ENCODE measurements at places on chromosomes 3 and 15. TPM values are rescaled to one million over a fixed set of nuclear protein-coding genes. Genes with fewer than 3 reads are reported as not detected.

- H3K4me3 ChIP-seq: no peak overlapping the region
- H3K27ac ChIP-seq: no peak overlapping the region
- no peak for DNase-seq
- H3K27me3 ChIP-seq: no peaks in the 10 kb centered on the region
- no peaks in the 10 kb centered on the region for H3K36me3 ChIP-seq
- H3K4me1 ChIP-seq: no peaks in the 10 kb centered on the region
Measured at GRCh38 chr15:92471288-92471687, 77.6 kb downstream of the ST8SIA2 start.

DNA sequence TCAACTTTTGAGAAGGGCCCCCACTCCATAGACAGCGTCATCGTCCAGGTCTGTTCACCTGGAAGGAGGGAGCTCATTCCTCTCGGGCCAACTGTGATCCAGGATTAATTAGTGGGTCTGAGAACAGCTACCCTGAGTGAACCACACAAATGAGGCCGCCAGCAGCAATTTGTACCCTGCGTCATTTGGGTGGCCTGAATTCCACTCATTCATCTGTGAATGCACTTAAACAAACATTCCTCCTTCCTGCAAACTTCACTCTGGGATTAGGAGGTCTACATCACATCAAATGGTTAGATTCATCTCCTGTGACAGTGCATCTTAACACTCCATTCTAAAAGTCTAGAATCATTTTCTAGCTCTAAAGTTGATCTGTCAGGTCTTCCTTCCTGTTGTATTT lies 201.8 kb downstream of the GABRG3 start:
- no peaks in the 10 kb centered on the region for H3K27me3 ChIP-seq
- no peak for DNase-seq
- H3K36me3 ChIP-seq: no peaks in the 10 kb centered on the region
- H3K4me3 ChIP-seq: no peak overlapping the region
- no peaks in the 10 kb centered on the region for H3K4me1 ChIP-seq
- no peak overlapping the region for H3K27ac ChIP-seq

DNA sequence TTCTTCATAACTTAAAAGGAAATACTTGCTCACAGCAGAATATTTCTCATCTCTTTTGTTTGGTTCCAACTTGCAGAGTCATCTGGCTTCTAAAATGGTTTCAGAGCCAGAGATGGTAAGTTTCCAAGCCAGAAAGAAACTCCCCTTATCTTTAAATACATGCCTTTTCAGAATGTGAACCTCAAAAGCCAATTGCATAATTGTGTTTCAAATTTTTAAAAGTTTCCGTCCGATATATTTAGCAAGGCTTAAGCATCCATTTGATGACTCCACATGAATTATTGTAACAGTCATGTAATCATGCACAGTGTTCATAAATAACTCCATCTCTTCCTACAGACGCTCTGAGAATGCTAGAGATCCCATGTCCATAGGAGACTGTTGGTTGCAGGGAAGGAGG lies 40.6 kb upstream of the C3orf80 start:
- peaks cover 49% of the 10 kb centered on the region for H3K4me1 ChIP-seq
- H3K27me3 ChIP-seq: no peaks in the 10 kb centered on the region
- H3K27ac ChIP-seq: peak overlapping the region; percentile 89
- H3K36me3 ChIP-seq: no peaks in the 10 kb centered on the region
- DNase-seq: peak; percentile 88
- H3K4me3 ChIP-seq: peak overlapping the region; percentile 17

- DNase-seq: no peak
- H3K4me3 ChIP-seq: no peak overlapping the region
- H3K4me1 ChIP-seq: no peaks in the 10 kb centered on the region
- no peaks in the 10 kb centered on the region for H3K36me3 ChIP-seq
- no peaks in the 10 kb centered on the region for H3K27me3 ChIP-seq
- H3K27ac ChIP-seq: no peak overlapping the region
Measured at GRCh38 chr15:83993591-83993990, 242.0 kb upstream of the GOLGA6L4 start.

GRCh38 chr15:43056696-43057095 lies 49.1 kb downstream of the UBR1 start:
- H3K36me3 ChIP-seq: peaks cover 71% of the 10 kb centered on the region
- H3K4me3 ChIP-seq: no peak overlapping the region
- no peak for DNase-seq
- no peaks in the 10 kb centered on the region for H3K4me1 ChIP-seq

- H3K4me1 ChIP-seq: peaks cover 38% of the 10 kb centered on the region
- H3K27ac ChIP-seq: no peak overlapping the region
- no peak for DNase-seq
- no peaks in the 10 kb centered on the region for H3K36me3 ChIP-seq
- H3K4me3 ChIP-seq: no peak overlapping the region
Measured at GRCh38 chr3:155316426-155316825, 22.9 kb upstream of the STRIT1 start.

DNA sequence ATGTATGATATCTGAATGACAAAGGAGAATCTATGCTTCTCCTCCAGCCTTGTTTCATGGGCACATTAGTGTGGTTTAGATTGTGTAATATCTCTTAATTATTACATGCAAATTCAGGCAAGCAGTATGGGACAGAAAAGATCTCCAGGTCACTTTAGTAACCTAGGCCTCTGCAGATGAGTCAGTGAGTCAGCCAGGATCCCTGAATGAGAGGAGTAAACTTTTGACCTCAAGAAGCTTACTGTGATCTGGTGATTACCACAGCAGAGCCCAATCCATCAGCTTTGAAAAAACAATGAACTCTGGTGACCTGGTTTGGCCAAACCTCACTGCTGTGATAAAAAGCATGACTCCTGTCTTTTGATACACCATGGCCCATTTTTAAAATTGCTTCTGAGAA lies 107.8 kb downstream of the LRRN1 start:
- H3K4me1 ChIP-seq: no peaks in the 10 kb centered on the region
- H3K4me3 ChIP-seq: no peak overlapping the region
- H3K36me3 ChIP-seq: no peaks in the 10 kb centered on the region
- DNase-seq: no peak
- no peak overlapping the region for H3K27ac ChIP-seq

DNA sequence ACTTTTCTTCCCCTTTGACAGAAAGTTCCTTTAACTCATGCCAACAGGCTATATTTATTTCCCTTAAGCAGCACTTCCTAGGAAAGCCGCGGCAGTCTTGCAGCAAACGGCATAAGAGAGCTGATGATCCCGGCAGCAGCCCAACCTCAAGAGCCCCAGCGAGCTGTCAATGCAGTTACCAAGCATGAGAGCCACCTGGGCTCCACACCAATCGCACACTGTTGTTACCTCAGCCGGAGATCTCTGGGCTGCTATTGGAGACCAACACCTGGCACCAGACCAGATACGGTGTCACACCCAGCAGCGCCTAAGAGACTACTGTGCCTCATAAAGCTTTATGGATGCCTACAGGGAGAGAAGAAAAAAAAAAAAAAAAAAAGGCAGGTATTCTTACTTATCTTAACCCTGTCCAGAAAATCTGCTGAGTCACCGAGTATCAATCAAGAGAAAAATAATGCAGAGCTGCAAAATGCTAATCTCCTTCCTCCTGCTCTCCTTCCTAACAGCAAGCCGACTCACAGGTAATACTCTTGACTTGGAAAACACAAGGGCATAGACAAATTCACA lies 11.7 kb downstream of the ABCC5 start:
- peak; percentile 14 for DNase-seq
- H3K4me1 ChIP-seq: peaks cover 24% of the 10 kb centered on the region
- 0 out of 2 replicates have a peak, but pooled peaks cover 4% of the 10 kb centered on the region for H3K36me3 ChIP-seq
- no peak overlapping the region for H3K27ac ChIP-seq
- no peaks in the 10 kb centered on the region for H3K27me3 ChIP-seq

- H3K36me3 ChIP-seq: no peaks in the 10 kb centered on the region
- H3K27me3 ChIP-seq: no peaks in the 10 kb centered on the region
- H3K27ac ChIP-seq: no peak overlapping the region
- peak; percentile 39 for DNase-seq
- H3K4me1 ChIP-seq: peaks cover 6% of the 10 kb centered on the region
Measured at GRCh38 chr3:66344848-66345578, 124.2 kb downstream of the SLC25A26 start.

DNA sequence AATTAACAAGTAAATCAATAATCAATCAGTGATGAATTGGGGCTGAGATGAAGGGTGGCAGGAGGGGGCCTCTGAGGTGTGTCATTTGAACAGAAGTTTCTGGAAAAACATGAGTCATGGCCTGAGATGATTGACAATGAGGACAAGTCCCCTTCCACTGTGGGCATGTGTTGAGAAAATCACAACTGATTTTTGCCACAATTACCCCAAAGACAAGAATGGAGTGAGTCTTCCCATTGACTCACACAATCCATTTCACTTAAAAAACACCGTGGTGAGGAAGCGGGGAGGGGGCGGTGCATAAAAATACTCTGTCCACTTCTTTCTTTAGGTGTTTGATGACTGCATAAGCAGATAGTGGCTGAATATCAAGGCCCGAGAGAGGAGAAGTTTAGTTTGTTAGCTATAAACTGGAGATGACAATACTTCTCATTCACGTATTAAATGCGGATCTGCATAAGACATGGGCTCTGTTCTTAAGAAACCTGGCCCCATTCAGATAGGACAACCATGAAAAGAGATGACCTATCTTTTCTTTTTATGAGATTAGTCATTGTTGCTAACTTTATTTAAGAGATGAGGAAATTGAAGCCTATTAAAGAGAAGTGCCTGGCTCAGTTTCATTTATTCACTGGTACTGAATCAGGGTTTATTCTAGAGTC lies 34.7 kb downstream of the SHC4 start:
- no peak overlapping the region for H3K27ac ChIP-seq
- H3K27me3 ChIP-seq: no peaks in the 10 kb centered on the region
- no peaks in the 10 kb centered on the region for H3K36me3 ChIP-seq
- DNase-seq: peak; percentile 49
- H3K4me3 ChIP-seq: no peak overlapping the region

DNA sequence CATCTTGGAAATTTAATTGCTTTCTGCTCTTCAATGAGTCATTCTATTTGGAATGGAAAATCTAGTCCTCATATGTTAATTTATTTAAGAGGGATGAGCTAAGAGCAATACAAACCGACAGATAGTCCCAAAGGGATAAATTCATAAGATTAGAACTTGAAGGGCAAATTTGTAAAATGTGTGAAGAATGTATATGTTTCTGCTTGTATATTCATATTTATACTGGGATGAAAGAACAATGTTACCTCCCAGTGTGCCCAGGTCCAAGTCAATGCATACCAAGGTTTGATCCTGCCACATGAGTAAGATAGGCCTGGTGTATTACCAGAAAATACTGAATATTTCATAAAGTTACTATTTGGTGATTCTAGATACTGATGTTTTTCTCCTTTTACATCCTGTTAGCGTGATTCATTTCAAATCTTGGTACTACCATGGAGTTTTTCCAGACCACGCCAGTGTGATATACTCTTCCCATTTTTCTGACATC lies 255.6 kb upstream of the SEMA6D start:
- H3K27me3 ChIP-seq: no peaks in the 10 kb centered on the region
- no peaks in the 10 kb centered on the region for H3K36me3 ChIP-seq
- H3K4me3 ChIP-seq: no peak overlapping the region

DNA sequence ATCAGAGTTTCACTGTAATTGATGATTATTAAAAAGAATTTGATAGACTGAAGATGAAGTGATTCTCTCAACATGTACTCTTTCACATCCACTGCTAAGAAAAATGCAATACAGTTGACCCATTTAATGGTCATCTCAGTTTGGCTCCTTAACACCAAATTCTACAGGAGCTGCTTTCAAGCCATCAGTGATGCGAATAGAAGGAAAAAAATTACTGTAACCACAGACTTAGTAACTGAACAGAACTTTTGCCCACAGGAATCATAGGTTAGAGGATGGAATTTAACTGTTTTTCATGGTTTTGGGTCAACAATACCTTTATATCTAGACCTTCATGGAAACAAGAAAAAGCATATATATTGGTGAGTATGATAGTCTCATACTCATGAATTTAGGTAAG lies 633.5 kb downstream of the CADM2 start:
- H3K27ac ChIP-seq: no peak overlapping the region
- no peak for DNase-seq
- H3K36me3 ChIP-seq: no peaks in the 10 kb centered on the region
- H3K4me3 ChIP-seq: no peak overlapping the region

GRCh38 chr3:136294176-136294575 lies 44.0 kb downstream of the PCCB start:
- DNase-seq: no peak
- no peak overlapping the region for H3K27ac ChIP-seq
- H3K36me3 ChIP-seq: no peaks in the 10 kb centered on the region
- no peaks in the 10 kb centered on the region for H3K4me1 ChIP-seq

DNA sequence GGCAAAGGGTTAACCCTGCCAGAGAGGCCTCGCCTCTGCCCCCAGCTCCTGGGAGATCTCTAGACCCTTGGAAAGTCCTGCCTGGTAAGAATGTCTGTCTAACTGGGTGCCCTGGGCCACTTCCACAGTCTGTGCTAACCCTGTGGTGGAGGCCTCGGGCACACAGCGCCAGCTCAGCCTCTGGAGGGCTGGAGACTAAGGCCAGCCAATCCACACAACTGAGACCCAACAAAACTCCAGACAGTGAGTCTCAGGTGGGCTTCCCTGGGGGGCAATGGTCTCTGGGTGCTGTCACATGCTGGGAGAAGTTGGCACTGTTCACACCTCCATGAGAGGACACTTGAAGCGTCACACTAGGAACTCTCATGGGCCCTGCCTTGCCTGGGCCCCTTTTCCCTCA lies 19.5 kb downstream of the ZXDC start:
- no peaks in the 10 kb centered on the region for H3K4me1 ChIP-seq
- H3K36me3 ChIP-seq: peaks cover 28% of the 10 kb centered on the region
- DNase-seq: no peak
- no peaks in the 10 kb centered on the region for H3K27me3 ChIP-seq

GRCh38 chr3:184511741-184512140 lies 49.8 kb upstream of the EPHB3 start:
- H3K4me3 ChIP-seq: no peak overlapping the region
- H3K27me3 ChIP-seq: peaks cover 32% of the 10 kb centered on the region
- no peak for DNase-seq
- H3K36me3 ChIP-seq: no peaks in the 10 kb centered on the region
- H3K27ac ChIP-seq: no peak overlapping the region

GRCh38 chr15:69035205-69035917 lies 20.9 kb downstream of the NOX5 start:
- H3K4me3 ChIP-seq: no peak overlapping the region
- H3K4me1 ChIP-seq: peaks cover 13% of the 10 kb centered on the region
- no peak for DNase-seq
- H3K27ac ChIP-seq: no peak overlapping the region
- H3K36me3 ChIP-seq: no peaks in the 10 kb centered on the region

- no peak overlapping the region for H3K27ac ChIP-seq
- no peaks in the 10 kb centered on the region for H3K36me3 ChIP-seq
- H3K27me3 ChIP-seq: no peaks in the 10 kb centered on the region
- H3K4me3 ChIP-seq: no peak overlapping the region
- DNase-seq: no peak
Measured at GRCh38 chr3:139318826-139319225, 25.0 kb upstream of the MRPS22 start.

SLC33A1 gene
- total RNA-seq: 43.8 TPM

GHRL gene
- total RNA-seq: not detected

LRRN1 gene
- not detected for total RNA-seq

ERICH6 gene
- not detected for total RNA-seq

SPATA12 gene
- not detected for total RNA-seq

MKRN3 gene
- total RNA-seq: 0.13 TPM

SUSD5 gene
- 0.13 TPM for total RNA-seq

ABHD5 gene
- total RNA-seq: 54.3 TPM

PLSCR2 gene
- not detected for total RNA-seq

P3H2 gene
- total RNA-seq: 41.5 TPM

Data from GM23248 (cell line).